ENCODE measurements at places on chromosomes 16 and 17. TPM values are rescaled to one million over a fixed set of nuclear protein-coding genes. Genes with fewer than 3 reads are reported as not detected.

Gene NOTUM
- polyA plus RNA-seq: 0.29 TPM

Gene KRT32
- not detected for polyA plus RNA-seq

Gene BLMH
- polyA plus RNA-seq: 36.4 TPM

GRCh38 chr17:81332914-81333528 lies 37.9 kb upstream of the SLC38A10 start:
- H3K27me3 ChIP-seq: no peaks in the 10 kb centered on the region
- H3K4me1 ChIP-seq: peaks cover 4% of the 10 kb centered on the region
- H3K27ac ChIP-seq: no peak overlapping the region
- no peak overlapping the region for H3K4me3 ChIP-seq
- DNase-seq: no peak
- no peaks in the 10 kb centered on the region for H3K36me3 ChIP-seq

GRCh38 chr16:50665128-50665878 lies 15.8 kb downstream of the SNX20 start:
- H3K27me3 ChIP-seq: 0 out of 2 replicates have a peak, but pooled peaks cover 6% of the 10 kb centered on the region
- H3K27ac ChIP-seq: no peak overlapping the region
- H3K4me3 ChIP-seq: peak overlapping the region; percentile 55
- H3K36me3 ChIP-seq: no peaks in the 10 kb centered on the region

GRCh38 chr16:85334718-85335583 lies 222.7 kb upstream of the CIBAR2 start:
- H3K27me3 ChIP-seq: peaks cover 35% of the 10 kb centered on the region
- peak; percentile 86 for DNase-seq
- peak overlapping the region; percentile 5 for H3K27ac ChIP-seq
- peak overlapping the region; percentile 48 for H3K4me3 ChIP-seq
- no peaks in the 10 kb centered on the region for H3K36me3 ChIP-seq
- peaks cover 35% of the 10 kb centered on the region for H3K4me1 ChIP-seq

GRCh38 chr16:49181791-49182518 lies 99.7 kb downstream of the CBLN1 start:
- H3K27ac ChIP-seq: no peak overlapping the region
- H3K4me3 ChIP-seq: no peak overlapping the region
- no peaks in the 10 kb centered on the region for H3K27me3 ChIP-seq
- H3K4me1 ChIP-seq: peaks cover 9% of the 10 kb centered on the region
- H3K36me3 ChIP-seq: no peaks in the 10 kb centered on the region

GRCh38 chr17:73478334-73478733 lies 165.9 kb downstream of the SDK2 start:
- H3K4me1 ChIP-seq: peaks cover 7% of the 10 kb centered on the region
- no peak overlapping the region for H3K27ac ChIP-seq
- no peaks in the 10 kb centered on the region for H3K27me3 ChIP-seq
- H3K36me3 ChIP-seq: no peaks in the 10 kb centered on the region
- no peak overlapping the region for H3K4me3 ChIP-seq

- peaks cover 8% of the 10 kb centered on the region for H3K36me3 ChIP-seq
- H3K4me3 ChIP-seq: no peak overlapping the region
- H3K4me1 ChIP-seq: peaks cover 35% of the 10 kb centered on the region
- peaks cover 28% of the 10 kb centered on the region for H3K27me3 ChIP-seq
Observed at GRCh38 chr17:79784353-79785016, 6.5 kb downstream of the CBX2 start.

GRCh38 chr17:31433091-31433790 lies 41.8 kb downstream of the RAB11FIP4 start:
- H3K4me3 ChIP-seq: no peak overlapping the region
- no peak overlapping the region for H3K27ac ChIP-seq
- DNase-seq: no peak
- no peaks in the 10 kb centered on the region for H3K36me3 ChIP-seq
- H3K4me1 ChIP-seq: no peaks in the 10 kb centered on the region
